ENCODE measurements at places on chromosomes 6 and 20.

DNA sequence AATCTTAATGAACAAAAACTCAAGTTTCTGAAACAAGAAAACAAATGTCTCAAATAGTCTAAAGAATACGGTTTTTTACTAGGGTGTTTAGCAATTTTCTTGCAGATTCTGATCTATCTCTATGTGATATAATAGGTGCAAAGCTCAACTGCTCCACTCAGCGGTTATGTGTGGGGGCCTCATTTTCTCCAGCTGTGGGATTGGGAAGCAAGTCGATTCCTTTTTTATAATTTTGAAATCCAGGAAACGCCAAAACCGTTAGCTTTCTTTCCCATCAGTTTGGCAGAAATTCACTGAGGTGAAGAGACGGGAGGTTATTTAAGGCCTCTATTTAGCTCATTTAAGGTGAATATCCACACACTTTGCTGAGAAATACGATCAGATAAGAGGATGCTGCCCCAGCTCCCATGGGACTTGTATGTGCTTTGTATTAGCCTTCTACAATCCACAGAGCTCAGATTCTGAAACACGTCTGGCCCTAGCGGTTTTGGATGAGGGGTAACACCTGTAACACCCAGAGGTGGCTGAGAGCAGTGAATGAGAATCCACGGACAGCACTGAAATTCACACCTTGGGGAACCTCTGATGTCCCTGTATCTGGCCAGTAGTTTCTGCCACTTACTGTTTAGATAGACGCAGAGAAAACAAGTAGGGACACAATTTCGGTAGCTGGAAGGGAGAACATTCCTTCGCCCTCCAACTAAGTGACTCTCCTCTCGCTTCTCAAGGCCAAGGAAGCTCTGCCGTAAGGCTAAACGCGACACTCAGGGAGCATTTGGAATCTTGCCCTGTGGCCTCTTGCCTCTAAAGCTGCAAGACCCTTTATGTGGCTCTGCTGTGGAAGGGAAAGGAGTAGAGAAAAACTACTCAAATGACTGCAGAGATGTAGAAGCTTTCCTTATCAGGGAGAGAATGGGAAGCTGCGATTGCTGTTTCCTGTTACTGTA, 6.5 kb upstream of the BCAS4 start:
- DNase-seq, result no peak

DNA sequence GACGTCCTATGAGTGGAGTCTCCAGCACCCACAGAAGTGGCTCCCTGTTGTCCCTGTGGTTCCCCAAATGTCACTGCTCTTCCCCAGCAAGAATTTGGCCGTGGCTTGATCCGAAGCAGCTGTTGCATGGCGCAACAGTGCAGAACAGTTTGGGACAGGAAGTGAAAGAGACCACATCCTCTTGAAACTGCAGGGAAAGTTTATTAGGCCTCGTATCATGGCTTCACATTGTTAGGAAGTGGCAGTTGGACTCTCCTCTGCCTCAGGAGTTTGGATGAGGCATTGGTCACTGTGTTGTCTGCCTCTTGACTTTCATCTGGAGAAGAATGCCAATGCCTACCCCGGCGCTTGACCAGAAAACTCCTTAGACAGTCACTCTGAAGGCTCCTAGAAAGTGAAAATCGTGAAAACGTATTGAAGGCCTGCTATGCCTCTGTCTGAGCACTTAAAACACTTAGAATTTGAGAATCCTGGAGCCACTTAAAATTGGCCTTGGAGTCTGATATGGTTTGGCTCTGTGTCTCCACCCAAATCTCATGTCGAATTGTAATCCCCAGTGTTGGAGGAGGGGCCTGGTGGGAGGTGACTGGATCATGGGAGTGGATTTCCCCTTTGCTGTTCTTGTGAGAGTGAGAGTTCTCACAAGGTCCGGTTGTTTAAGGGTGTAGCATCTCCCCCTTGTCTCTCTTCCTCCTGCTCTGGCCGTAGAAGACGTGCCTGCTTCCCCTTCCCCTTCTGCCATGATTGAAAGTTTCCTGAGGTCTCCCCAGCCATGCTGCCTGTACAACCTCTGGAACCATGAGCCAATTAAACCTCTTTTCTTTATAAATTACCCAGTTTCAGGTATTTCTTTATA, 334.9 kb upstream of the JARID2 start:
- peak; percentile 22 for DNase-seq

- no peak for DNase-seq
Measured at GRCh38 chr6:16227605-16228004, 10.8 kb upstream of the GMPR start.

DNA sequence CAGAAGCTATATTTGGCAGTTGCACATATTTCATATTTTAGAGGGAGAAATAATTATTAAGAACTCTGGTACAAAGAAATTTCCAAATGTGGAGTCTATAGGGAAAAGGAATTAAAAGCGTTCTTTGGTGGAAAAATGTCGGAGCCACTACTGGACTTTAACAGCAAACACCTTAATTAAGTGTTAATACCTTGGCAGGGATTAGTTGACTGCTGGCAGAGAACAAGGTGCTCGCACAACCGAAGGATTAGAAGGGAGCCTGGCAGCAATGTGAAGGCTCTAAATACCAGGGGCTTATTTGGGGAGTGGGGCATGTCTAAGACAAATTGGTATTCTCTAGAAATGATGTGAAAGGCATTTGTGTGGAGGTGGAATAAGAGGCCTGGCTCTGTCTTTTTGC, 98.9 kb downstream of the PAK5 start:
- DNase-seq, result no peak

GRCh38 chr20:25606094-25606695, 17.6 kb downstream of the NANP start:
- no peak for DNase-seq

DNA sequence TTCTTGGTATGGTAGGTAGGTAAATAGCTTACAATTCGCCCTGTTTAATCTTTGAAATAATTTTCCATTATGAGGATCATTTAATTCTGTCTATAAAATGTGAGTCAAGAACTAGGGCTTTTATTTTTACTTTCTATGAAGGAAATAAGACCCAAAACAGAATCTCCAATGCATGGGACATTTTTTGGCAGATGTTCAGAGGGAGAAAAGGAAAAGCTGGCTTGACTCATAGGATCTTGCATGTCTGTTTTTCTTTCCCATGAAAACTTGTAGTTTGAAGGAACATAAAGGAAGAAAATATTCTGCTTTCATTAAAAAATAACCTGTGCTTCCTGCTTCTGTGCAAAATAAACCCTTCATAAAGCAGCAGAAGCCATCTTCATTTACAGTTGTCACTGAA, 143.1 kb upstream of the INSM1 start:
- no peak for DNase-seq

DNA sequence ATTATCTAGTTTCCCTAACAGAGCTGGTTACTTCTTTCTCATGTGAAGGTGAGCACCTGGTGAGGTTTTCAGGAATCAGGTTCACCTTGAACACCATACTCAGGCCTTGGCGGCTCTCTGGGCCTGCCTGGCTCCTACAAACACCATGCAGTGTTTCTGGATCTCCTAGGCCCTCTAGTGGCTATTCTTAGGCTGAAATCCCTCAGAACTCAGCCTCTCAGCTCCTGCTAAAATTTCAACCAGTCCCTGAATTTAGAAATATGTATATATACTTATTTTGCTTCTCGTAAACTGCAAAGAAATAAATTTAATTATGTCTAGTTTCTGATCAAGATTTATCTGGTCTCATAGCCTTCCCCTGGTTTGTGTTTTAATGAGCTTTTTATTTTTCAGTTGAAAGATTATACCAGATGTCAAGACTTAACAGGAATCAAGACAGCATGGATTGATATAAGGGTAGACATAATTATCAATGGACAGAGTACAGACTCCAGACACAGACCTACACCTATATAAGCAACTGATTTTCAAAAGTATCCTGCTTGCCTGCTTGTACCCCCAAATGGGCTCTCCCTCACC, 55.9 kb downstream of the ANKEF1 start:
- peak; percentile 40 for DNase-seq
